Stimulated activated naive CD8-positive, alpha-beta T cell treated with anti-CD3 and anti-CD28 coated beads, Interleukin-15, amount 100 ng/mL, for 72 hours (primary cell): ENCODE measurements at places on chromosomes 13 and 19.

DNA sequence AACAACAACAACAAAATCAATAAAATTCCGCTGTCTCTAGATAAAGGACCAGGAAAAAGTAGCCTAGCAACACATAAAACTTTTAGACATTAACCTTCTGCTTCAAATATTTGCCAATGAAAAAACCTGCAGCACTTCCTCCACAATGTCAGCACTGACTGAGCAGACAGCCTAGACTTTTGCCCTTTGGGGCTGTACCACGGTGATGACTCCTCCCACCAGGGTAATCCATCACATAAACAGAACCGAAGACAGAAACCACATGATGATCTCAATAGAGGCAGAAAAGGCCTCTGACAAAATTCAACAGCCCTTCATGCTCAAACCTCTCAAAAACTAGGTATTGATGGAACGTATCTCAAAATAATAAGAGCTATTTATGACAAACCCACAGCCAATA is 30.2 kb upstream of the TRPC4 start:
- no peak for DNase-seq

GRCh38 chr19:5617080-5617479 is 5.5 kb downstream of the SAFB2 start:
- DNase-seq: no peak

GRCh38 chr19:37221136-37221535 is 3.1 kb downstream of the ZNF383 start:
- DNase-seq: no peak

DNA sequence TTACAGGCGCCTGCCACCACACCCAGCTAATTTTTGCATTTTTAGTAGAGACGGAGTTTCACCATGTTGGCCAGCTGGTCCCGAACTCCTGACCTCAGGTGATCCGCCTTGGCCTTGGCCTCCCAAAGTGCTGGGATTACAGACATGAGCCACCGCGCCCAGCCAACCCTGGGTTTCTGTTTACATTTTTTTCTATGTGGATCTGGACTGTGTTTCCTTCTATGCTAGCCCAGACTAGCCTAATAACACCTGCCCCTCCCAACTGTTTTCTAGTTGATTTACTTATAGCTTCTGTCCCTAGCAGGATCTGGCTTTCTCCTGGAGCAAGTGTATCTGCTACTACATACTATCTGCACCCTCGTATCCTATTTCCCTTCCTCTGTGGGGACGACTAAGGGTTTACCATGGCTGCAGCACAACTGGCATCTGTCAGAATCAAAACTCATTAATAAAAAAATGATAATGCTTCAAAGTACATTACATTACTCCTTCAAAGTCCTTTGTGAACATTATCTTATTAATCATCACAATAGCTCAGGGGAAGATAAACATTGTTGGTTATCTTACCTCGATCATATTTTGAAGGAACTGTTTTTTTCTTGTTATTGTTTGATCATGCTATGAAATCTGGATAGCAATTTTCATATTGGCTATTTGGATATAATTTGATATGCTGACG is 228.3 kb downstream of the KLF5 start:
- no peak for DNase-seq

- DNase-seq: no peak
Measured at GRCh38 chr13:46178821-46179220, 3.2 kb downstream of the LCP1 start.

- no peak for DNase-seq
Measured at GRCh38 chr13:69092615-69093322, 1014.9 kb upstream of the ATXN8OS start.
